Stimulated activated CD4-positive, alpha-beta T cell treated with anti-CD3 and anti-CD28 coated beads, Interleukin-4, amount 100 ng/mL, for 4 hours (primary cell): ENCODE measurements at places on chromosomes 6 and 20.

DNA sequence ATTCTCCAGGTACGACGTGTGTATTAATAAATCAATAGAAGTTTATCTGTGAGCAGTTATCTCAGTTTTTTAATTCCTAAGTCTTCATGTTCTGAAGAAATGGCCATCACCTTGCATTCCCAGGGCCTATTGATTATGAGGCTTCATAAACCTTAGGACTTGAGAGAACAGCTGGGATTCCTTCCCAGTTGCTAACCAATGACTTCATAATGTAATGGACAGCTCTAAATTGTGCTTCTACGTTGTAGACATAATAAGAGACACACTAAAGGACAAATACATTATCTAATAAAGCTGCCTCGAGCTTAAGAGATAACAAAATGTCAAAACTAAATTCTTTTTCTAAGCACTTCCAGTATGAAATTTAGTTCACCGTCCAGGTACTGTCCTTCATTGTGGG lies 30.6 kb downstream of the TSHZ2 start:
- DNase-seq, result no peak

DNA sequence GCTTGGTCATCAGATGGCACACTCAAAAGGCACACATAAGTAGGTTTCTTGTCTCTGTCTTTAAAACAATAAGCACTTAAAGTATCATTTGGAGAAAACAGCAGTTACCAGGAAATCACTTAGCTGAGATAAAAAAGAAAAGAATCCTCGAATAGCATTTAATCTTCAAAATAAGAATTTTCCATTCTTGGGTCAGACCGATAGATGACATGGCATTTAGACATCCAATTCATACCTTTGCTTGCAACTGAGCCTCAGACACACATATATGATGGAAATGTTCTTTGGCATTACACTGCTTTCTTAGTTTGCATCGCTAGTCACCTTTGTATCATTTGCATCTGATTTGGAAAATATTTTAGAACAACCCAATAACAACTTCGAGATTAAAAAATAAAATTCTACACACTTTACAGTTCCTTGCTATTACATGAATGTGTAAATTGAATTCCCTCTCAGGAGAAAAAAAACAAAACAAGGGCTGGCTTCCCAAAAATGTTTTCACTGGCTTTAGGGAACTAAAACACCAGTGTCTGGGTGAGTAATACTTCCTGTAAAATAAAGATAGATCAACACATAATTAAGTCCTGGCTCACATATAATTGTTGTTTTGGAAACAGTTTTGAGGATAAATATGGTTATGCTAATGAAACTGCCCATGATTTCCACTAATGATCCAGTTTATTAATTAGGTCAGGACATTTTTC lies 1.3 kb upstream of the RNF217 start:
- no peak for DNase-seq

DNA sequence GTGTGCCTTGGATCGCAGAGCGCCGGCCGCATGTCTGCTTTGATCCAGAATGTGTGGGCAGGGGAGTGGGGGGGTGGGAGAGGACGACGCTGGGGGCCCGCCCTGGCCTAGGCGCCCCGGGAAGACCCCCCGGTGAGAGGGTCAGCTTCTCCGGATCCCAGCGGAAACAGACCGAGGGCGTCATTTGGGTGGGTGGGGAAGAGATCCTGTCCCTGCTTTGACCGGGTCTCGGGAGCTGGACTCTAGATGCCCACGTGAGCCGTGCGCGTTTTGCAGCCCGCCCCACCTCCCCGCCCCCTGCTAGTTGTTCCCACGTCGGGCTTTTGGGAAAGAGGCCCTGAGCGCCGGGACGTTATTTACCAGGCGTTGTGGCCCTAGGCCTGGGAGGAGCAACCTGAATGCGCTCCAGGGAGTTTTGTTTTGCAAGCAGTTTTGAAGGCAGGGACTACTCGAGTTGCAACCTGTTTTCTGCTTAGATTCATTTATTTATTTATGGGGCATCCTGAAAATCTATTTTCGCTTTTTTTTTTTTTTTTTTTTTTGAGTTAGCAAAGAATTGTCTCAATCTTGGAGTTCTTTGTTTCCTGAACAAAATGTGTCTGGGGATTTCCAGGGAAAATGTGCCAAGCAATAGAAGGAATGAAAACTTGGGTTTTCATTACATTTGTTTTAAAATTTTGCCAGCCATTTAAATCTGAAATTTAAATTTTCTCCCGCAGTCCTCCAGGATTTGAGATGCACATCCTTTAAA lies 1.6 kb downstream of the DSP start:
- DNase-seq, result no peak

GRCh38 chr6:154605178-154605881 lies 94.8 kb upstream of the CNKSR3 start:
- DNase-seq, result peak; percentile 31

GRCh38 chr20:1418350-1418749 lies 25.5 kb upstream of the FKBP1A start:
- no peak for DNase-seq

DNA sequence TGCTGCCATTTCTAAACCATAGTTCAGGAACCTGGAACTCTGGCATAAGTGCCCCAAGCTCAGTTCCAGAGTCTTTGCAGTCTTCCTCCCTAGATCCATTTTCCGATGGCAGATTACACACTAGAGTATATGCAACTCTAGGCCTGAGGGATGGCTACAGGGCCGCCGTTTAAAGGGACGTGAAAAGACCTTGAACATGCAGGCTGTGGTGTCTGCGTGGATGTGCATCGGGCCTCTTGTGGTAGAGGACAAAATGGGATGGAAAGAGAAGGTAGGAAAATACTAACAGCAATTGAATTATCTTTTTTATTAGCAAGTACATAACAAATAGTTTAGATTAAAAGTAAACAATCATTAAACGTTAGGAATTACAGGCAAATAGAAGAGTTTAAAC lies 588.9 kb downstream of the RFPL4B start:
- no peak for DNase-seq

DNA sequence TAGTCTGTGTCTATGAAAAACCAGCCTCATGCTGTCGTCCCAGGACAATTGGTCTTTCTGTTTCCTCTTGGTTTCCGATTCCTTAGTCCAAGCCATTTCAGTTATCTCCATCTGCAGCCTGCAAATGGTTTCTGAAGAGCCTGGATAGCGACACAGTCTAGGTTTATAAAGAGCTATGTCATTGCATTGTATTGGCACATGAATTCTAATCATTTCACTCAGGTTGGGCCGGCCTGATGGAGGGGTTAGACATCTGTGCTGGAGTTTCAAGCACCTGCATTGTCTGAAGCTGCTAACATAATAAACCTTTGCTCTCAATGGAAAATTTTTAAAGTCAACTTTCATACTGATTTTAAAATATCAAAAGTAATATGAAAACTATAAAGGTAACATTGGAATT lies 232.6 kb upstream of the MAP3K7 start:
- no peak for DNase-seq

GRCh38 chr6:30700340-30700739 lies 9.6 kb upstream of the NRM start:
- DNase-seq, result no peak

DNA sequence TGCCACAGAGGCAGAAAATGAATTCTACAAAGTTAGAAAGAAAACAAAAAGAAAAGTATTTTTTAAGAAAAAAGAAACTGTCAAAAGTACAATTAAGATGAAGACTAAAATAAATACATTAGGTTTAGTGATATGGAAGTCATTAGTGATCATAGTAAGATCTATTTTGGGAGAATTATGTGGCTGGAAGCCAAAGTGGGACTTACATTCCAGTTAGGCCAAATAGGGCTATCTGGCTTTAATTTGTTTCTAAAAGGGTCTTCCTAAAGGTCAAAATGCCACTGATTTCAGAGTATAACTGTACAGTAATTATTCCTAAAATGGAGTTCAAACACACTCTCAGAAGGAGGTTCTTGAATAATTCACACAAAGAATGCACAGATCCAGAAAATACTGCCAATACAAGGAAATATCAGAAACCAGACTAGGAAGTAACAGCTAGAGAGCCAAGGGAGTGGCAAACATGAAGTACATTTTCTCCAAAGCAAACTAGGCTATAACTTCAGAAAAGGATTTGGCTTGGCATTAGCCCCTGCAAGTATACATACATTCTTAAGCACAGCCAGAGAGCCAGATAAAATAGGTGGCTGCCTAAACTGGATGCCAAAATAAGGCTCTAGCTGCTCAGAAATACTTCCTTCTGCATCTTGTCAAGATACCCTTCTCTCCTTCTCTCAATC lies 45.3 kb downstream of the PDSS2 start:
- no peak for DNase-seq

- no peak for DNase-seq
Observed at GRCh38 chr6:131419702-131420101, 153.3 kb upstream of the ARG1 start.

DNA sequence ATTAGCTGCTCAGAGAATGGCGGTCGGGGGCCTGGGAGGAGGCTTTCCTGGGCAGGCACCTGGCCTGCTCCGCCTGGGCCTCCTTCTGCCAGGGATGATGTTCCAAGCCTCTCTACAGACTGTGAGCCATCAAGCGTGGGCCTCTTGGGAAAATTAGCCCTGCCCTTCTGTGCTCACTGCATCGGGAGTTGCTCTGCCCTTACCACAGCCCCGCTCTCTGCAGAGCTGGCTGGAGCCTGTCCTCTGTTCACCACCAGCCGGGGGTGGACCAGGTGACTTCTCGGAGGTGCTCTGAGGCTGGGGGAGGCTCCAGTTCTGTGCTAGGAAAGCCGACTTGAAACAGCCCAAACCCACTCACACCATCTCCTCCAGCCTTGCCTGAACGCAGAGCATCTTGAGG lies 24.2 kb downstream of the MDGA1 start:
- DNase-seq, result no peak

- DNase-seq, result peak; percentile 76
Observed at GRCh38 chr6:1554476-1555310, 55.0 kb upstream of the FOXC1 start.

DNA sequence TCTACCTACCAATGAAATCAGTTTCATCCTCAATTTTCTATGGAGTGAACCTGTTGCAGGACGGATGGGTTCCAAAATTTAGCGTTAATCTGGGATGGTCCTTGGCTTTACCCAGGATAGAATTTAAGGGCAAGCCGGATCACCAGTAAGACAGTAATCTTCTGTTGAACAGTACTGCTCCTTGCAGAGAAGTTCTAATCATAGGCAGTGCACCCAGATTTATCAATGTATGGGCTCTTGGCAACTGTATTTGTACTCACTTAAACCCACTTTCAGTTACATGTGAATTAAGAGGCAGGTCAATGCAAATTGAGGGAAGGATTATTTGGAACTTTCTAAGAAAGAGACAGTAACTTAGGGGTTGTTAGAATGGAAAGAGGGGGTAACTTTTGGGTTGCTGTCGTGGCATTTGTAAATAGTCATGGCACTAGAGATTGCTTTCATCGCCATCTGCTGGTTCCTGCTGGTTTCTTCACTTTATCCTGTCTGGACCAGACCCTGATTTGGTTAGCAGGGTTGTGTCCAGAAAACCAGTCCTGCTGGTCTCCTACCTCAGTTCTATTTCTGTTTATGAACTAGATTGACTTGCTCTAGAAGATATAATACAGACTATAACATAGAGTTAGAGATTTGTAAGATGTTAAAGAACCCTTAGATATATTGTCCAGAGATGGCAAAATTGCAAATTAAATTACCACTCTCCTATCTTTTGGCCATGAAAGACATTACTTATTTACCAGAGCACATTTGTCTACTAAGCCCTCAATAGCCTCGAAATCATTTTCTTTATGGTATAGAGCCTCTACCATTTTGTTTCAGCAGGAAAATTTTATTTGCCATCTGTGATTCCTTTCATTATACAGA lies 646.3 kb downstream of the UTRN start:
- DNase-seq, result no peak

DNA sequence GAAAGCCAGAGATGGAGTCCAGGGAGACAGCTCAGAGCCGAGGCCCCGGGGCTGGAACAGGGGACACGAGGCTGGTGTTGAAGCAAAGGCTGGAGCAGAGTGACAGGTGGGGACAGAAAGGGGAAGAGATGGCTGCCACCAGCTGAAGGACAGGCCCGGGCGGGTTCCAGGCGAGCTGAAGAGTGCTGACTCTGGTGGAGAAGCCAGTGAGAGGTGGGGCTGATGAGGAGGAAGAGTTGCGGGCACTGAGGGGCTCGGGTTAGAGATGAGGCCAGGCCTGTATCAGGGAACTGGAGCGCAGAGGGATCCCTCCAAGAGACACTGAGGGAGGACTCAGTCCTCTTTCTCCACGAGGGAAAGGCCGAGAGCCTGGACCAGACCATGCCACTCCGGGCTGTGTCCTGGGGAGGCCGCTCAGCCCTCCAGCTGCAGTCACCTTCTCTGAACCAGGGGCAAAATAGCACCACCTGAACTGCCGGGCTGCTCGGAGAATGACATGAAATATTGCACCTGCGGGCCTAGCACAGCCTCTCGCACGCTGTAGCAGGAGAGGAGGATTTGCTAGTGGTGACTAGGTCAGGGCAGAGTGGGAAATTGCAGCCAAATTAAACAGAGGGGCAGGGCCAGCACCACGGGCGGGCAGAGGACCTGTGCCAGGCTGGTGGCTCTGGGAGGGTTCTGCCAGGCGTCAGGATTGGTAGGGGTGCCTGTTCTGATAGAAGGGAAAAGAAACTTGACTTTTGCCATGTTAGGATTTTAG lies 175.9 kb downstream of the ZDHHC14 start:
- DNase-seq, result no peak

DNA sequence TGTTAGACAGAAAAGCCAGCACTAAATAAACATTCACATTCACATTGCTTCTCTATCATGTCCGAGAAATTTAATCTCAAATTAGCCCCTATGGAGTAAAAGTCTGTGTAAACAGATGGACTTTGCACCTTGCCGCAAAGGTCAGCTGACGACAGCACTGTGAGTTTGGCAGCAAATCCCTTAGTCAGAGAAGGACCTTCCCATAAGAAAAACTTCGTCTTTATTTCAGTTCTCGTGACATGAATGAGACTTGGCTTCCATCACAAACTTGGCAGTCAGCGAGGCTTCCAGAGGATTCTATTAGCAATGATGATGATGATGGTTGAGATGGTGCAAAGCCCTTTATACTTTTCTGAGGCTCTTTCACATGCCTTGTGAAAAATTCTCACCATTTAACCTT lies 133.7 kb upstream of the IFNGR1 start:
- no peak for DNase-seq

- DNase-seq, result no peak
Observed at GRCh38 chr6:35719830-35720733, 16.8 kb upstream of the ARMC12 start.

DNA sequence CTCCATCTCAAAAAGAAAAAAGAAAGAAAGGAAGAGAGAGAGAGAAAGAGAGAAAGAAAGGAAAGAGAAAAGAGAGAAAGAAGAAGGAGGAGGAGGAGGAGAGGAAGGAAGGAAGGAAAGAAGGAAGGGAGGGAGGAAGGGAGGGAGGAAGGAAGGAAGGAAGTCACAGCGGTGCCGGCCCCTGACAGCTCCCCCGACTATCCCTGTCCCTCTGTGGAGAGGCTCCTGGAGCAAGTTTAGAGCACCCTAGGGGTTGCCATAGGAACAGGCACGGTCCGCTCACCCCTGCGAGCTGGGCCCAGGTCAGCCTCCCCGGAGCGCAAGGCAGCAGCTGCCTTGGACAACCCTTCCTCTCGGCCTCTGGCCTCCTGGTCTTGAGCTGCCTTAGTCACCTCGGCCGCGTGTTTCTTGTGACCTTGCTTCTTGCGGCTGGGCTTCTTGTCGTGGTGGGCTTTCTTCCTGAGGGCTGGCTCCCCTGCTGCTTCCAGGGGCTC lies 6.8 kb downstream of the BNIP5 start:
- DNase-seq, result no peak
